CD4-positive, alpha-beta T cell treated with Interferon alpha-2 for 1 hour (primary cell): ENCODE measurements at places on chromosomes 6 and 20.

GRCh38 chr6:2732503-2733089 lies 18.1 kb downstream of the MYLK4 start:
- DNase-seq: no peak

DNA sequence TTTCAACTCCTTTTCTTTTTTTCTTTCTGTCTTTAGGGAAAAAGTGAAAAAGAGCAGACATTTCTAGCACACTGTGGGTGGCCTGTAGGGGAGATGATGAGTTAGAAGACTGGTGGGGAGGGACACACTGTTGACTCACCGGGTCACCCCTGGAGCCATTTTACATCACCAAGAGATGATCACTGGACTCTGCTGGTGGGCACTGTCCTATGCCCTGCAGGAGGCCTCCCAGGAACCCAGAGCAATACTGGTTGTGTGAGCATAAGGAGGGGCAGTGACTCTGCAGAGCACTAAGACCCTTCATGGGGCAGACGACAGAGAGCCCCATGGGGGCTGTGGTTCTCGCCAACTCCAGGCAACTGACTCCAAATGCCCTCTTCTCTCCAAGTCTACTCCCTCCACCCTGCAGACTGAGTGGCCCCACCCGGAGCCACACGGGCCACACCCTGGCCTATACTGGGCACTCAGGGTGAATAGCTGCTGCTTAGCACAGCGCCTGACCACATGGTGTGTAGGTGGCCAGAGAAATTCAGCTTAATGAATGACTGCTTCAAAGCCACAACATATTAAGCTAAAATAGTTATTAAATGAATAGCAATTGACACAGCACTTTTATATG lies 177.5 kb downstream of the CDC5L start:
- no peak for DNase-seq

DNA sequence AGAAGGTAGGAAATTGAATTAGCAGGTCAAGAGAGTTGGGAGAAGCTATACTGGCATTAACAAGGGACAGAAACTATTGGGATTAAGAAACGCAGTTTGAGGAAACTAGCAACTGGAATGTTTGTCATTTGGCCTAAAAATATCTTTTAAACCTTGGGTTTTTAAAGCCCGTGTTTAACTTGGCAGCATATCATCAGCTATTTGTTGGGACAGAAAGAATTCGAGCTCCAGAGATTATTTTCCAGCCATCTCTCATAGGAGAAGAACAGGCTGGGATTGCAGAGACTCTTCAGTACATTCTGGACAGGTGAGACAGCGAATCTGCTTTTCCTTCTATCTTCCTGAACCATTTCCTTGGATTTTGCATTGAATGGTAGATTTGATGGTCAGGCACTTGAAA lies 17.8 kb downstream of the ACTR5 start:
- no peak for DNase-seq

DNA sequence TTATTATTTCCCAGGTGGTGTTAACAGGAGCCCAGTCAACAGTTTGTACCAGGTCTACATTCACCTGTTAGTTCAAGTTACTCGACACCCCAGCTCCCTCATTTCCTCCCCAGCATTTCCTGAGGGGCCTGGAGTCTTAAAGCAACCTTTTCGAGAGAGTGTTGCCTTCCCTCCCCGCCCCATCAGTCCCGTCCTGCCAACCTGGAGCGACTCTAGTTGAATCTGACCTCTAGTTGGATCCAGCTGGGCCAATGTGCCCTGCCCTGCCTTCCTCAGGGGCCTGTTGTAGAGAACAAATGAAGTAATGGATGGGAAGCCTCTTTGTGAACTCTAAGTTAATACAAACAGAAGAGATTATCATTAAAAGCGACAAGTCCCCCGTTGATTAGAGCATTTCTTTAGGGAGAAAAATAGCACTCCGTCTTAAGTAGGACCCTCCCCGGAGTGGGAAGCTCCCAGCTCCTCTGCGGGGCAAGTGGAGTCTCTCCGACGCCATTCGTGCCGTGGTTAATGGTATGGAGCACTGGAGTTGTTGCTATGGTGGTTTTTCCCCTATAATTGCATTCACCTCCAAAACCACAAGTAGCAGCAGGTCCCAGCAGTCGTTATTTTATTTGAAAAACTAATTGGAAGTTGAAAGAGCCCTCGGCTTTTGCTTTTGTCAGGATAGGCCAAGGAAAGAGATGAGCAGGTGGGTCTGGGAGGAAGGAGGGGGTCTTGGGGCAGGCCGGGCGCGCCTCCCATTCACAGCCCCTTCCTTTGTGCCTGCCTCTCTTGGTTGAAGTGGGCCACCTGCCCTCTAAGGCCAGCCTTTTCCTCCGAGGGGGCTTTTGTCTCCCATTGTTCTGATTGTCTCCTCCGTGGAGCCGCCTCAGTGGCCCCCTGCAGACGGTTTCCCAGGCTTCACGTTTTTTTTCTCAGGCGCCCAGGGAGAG lies 16.1 kb downstream of the GHRH start:
- no peak for DNase-seq

- no peak for DNase-seq
These were observed 11.0 kb upstream of the KHDC1L start for GRCh38 chr6:73236144-73236750.
